KBM-7 (cell line): ENCODE measurements at places on chromosomes 16 and 17.

DNA sequence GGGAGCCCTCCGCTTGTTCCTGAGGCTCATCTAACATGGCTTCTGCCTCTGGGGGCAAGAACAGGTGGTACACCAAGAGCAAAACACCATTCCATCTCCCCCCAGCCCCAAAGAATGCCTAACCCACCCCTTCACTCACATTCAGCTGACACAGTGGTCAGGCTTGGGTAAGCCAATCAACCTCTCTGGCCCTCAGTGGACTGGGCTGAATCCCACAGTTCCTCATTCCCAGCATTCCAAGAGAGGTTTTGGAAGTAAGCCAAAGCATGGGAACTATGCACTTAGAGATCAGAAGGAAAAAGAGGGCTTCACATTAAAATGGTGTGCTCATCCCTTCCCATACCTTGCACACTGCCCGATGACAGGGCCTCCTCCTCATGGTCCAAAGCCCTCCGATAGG lies 7.8 kb downstream of the PIGS start:
- DNase-seq = no peak

GRCh38 chr17:3558603-3559269 lies 1.1 kb upstream of the TRPV3 start:
- no peak for DNase-seq

GRCh38 chr17:50946223-50946890 lies 80.2 kb upstream of the TOB1 start:
- DNase-seq = no peak

DNA sequence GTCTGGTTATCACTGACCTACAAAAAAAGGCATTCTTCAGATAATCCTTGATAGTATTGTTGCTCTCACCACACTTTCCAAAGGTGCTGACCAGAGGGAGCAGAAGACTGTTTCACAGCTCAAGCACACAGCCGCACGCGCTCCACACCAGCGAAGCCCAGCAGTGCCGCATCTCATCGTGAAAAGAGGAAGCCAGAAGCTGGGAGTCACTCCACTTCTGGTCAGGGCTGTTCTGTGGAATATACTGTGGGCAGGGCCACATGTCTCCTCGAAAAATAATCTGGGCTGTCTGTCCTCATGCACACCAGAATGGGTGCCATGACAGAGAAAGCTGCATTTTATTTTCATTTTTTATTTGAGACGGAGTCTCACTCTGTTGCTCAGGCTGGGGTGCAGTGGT lies 7.3 kb upstream of the PRSS36 start:
- DNase-seq = peak; percentile 71

DNA sequence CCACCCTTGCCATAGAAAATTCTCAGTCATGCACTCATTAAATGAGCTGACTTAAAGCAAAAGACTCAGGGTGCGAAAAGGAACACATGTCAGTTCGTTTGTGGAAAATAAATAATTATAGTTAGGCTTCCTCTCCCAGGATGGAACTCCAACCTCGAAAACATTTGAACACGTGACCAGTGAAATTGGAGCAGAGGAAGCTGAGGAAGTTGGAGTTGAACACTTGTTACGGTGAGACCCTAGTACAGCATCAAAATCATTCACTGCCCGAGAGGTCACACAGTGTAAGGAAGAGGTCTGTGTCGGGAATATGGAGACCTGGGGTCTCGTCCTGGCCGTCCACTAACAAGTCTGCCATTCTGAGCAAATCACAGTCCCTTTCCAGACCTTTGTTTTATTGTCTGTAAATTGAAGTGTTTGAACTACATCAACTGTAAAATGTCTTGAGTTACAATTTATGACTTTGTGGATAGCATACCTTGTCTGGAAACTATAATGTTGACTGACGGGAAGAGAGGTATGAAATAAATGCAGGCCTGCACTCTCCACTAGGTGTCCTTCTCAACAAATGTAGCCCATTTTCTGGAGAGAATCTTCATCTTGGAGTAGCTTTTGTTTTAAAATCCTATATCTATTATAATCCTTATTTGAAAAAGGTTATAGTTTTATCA lies 7.7 kb downstream of the PSMD7 start:
- DNase-seq = peak; percentile 25

GRCh38 chr17:69335058-69335457 lies 8.1 kb upstream of the ABCA5 start:
- DNase-seq = peak; percentile 14
